ENCODE measurements at places on chromosomes 12 and 14.

- no peak for DNase-seq
Observed at GRCh38 chr12:104725610-104726009, 232.5 kb downstream of the SLC41A2 start.

- no peak for DNase-seq
Observed at GRCh38 chr14:61196792-61197191, 84.3 kb downstream of the TMEM30B start.

- no peak for DNase-seq
Observed at GRCh38 chr12:56645201-56645716, 525 bp downstream of the ATP5F1B start.

DNA sequence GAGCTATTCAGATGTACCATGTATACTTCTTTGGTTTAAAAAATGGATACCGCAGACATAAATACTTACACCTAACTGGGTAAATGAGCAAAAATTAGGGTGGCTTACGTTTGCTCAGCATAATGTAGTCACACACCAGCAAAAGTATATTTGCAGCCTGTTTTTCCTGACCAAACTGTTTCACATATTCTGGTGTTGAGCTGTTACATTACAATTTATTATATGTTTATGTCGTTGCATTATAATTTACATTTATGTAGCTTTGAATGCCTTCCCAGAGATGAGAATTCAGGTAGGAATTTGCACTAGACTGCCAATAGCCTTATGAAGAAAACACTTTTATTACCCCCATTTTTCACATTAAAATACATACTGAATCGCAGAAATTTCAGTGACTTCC lies 183.3 kb downstream of the PTPRO start:
- no peak for DNase-seq

DNA sequence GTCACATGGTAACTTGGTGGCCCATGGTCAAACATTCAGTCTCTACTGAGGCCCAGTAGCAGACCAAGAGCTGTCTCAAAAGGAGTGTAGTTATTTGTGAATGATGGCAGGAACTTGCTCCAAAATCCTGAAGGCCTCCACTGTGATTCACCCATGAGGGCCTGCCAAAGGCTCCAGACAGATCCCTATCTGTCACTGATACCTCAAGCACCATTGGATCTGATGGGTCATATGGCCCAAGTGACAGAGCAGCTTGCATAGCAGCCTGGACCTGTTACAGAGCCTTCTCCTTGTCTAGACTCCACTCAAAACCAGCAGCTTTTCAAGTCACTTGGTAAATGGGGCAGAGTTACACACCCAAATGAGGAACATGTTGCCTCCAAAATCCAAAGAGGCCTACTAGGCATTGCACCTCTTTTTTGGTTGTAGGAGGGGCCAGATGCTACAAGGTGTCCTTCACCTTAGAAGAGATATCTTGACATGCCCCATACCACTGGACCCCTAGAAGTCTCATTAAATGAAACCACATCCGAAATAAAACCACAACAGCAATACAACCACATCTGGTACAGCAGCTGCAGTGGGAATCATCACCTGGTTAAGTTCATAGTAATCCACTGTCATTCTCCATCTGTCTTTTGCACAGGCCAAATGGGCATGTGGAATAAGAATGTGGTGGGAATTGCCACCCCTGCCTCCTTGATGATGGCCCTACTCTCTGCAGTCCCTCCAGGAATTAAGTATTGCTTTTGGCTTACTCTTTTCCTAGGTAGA lies 150.4 kb upstream of the MAX start:
- DNase-seq, result no peak

DNA sequence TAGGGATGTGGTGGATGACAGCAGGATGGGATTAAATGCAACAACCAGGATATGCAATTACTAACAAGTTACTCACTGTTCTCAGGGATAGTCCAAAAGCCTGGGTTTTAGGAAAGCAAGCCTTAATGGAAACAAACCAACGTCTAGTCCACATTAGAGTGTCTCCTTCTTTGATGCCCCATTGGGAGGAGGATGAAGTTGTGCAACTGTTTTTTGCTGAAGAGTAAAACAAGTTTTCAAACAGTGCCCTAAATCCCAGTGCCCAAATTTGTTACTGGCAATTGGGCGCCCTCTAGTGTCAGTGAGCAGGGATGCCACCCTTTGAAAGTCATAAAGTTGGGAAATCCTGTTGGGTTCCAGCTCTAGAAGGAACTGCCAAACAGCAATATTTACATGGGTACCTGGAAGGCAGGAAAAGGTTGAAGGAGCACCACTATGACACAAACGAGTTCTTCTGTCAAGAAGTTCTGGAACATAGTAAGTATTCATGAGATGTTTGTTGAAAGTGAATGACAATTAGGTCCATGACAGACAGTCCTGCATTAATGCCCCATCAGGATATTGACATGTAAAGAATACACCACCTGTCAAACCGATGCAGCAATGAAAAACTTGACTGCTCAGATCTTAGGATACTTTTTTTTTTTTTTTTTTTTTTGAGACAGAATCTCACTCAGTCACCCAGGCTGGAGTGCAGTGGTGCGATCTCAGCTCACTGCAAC lies 11.1 kb upstream of the DPF3 start:
- peak; percentile 53 for DNase-seq

DNA sequence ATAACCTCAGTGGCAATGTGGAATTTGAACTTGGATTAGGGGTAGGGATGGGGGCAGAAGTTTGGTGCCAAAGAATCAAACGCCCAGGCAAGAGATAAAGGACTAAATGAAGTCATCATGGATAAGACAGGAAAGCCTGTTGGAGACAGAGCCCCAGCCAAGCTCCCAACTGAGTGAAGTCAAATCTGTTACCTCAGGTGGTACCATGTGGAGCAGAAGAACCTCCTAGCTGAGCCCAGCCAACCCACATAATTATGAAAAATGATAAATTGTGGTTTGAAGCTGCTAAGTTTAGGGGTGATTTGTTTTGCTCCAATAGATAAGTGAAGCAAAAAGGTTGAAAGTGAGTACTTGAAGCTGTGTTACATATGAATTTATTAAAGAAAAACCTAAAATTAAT lies 66.1 kb downstream of the SMOC1 start:
- no peak for DNase-seq

- DNase-seq, result no peak
Observed at GRCh38 chr12:75694534-75695268, 183.3 kb upstream of the KRR1 start.

- DNase-seq, result no peak
Observed at GRCh38 chr12:113040722-113041171, 15.8 kb upstream of the DTX1 start.

- DNase-seq, result no peak
Observed at GRCh38 chr14:46048127-46048526, 603.5 kb downstream of the RPL10L start.

- DNase-seq, result no peak
Observed at GRCh38 chr14:82047777-82048470, 514.3 kb upstream of the SEL1L start.

DNA sequence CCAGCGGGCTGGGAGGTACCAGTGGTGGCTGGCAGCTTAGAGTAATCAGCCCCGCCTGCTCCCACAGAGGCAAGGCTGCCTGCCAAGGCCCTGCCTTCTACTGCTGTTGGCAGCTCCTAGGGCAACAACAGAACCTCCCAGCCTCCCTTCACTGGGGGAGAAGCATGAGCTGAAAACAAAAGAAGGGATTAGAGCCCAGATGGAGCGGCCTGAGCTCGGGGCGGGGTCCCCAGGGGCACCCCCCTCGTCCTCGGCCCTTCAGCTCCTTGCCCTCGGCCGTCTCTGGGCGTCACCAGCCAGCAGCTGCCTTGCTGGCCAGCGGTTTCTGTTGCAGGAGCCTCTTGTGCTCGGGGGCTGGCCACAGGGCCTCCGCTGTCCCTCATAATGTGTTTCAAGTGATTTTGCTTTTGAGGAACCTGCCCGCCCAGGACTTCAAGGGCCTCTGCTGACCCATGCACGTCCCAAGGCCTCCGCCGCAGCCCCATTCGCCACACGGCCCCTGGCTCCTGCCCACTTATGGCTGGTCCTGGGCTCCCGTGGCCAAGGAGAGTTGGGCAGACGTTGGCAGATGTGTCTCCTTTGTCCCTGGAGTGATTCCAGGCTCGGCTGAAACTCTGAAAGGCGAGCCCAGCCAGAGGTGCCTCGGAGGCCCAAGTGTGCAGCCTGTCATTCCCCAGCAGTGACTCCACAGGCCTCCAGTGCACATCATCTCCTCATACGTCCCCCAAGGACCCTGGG lies 49.7 kb downstream of the PSMA6 start:
- no peak for DNase-seq

GRCh38 chr12:45235087-45236025 lies 19.5 kb downstream of the ANO6 start:
- DNase-seq, result no peak

DNA sequence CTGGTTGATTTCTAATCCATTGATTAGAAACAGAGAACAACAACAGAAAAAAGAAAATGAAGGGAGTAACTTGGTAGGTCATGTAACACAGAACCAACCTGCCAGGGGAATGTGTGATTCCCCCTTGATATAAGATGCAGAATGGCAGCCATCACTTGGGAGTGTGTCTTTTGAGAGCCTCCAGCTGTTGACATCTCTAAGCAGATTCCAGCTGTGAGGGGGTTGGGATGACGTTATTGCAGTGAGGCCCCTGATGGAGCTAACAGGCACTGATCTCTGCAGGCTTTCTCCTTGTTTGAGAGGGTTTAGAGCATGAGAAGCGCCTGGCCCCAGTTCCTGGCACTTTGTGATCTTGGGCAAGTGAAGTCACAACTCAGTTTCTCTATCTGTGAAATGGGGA lies 124.9 kb downstream of the PELI2 start:
- DNase-seq, result no peak

- DNase-seq, result no peak
Observed at GRCh38 chr12:60349232-60349978, 753.6 kb downstream of the SLC16A7 start.

DNA sequence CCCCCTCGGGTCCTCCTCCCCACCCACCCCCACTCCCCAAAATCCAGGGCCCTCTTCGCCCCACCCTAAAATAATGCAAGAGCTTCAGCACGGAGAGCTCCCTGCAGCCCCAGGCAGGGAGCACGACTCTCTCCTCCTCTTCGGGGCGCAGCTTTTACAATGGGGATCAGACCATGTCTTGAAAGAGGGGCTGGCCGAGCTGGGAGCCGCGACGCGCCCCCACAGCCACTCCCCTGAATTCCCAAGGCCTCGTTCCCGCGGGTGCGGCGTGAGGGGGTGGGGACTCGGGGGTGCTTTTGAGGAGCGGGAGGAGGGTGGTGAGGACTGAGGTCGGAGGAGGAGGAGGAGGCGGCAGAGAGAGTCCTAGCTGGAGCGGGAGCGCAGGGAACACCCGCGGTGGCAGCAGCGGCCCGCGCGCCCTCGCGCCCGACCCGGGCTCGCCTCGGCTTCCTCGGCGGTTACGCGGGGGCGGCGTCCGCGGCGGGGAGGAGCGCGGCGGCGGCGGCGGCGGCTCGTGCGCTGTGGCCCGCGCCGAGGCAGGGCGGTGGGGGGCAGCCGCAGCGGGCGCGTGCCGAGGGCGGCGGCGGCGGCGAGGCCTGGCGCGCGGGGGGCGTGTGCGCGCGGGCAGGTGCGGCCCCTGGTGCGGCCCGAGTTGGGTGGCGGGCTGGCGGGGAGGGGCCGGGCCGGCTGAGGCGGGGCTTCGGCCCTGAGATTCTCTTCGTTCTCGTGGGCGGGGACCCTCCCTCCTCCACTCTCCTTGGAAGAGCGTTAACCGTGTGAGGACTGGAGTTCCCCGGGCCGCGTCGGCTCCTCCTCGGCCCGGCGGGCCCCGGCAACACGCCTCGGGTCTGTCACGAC lies at the start of gene ANKS1B:
Gene ANKS1B (minus strand): TSS at position 666 of the 858 bp plus-strand sequence. CDS start 699 bp downstream, outside the sequence.
- no peak for DNase-seq

- no peak for DNase-seq
Observed at GRCh38 chr14:94584591-94585280, 3.5 kb downstream of the SERPINA5 start.

DNA sequence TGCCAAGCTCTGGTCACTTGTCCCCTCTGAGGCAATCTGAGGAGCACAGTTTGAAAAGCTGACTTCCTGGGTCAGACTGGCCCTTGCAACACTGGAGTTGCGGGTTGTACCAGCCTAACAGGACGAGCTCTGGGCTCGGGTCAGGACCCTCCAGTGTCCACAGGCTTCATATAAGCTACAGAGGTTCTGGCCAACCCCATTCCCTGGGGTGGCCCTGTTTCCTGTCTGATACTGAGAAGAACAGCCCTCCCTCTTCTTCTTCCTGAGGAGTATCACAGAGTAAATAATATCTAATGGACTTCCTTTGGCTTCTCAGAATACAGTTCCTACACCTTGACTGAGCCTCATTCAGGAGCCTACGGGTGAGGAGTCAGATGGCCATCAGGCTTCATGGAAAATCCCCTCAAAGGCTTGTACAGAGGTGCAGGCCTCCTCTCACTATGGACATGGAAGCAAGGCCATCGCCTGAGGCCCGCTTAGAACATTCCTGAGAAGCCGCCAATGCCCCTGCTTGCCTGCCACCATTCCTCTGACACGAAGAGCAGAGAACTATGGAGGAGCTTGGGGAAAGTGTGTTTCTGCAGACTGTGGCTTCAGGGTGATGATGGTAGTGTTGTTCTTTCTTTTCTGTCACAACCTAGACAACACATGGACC lies 28.5 kb upstream of the ANO2 start:
- no peak for DNase-seq

DNA sequence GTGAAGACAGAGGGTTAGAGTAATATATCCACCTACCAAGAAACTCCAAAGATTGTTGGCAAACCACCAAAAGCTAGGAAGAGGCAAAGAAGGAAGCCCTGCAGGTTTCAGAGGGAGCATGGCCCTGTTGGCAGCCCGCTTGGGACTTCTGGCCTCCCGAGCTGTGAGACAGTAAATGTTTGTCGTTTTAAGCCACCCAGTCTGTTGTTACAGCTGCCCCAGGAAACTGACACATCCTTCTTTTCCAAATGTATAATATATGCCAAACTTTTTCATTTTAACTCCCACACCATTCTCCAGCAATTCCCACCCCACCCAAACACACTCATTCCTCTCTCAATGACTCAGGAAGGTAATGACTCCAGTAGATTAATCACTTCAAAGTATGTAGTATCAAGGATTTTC lies 74.0 kb downstream of the RPS29 start:
- no peak for DNase-seq

- DNase-seq, result no peak
Observed at GRCh38 chr14:90061685-90062126, at the start of gene KCNK13. Gene KCNK13 (plus strand): TSS chr14:90061994. CDS start chr14:90062206, 212 bp downstream.

- DNase-seq, result no peak
Observed at GRCh38 chr14:104697317-104697703, 7.9 kb downstream of the INF2 start.

DNA sequence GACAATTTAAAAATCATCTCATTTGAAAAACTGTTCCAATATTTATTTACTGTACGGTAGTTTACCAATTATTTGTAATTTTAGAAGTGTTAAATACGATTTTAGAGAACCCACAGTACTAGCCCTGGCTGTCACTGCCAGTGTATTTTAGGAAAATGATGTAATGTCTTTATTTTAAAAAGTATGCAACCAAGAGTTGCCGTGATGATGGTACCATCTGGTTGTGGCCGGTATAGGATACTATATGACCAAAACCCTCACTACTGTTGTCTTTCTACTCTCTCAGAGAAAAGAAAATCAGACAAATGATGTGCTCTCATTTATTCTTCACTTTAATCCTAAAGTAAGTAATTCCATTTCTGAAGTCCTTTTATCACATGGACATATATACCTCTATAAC lies 395.0 kb downstream of the FOXG1 start:
- no peak for DNase-seq

Data from stimulated activated CD8-positive, alpha-beta memory T cell treated with anti-CD3 and anti-CD28 coated beads, Interleukin-7, amount 100 ng/mL, for 4 hours (primary cell).